ENCODE measurements at places on chromosomes 5 and 9. TPM values are rescaled to one million over a fixed set of nuclear protein-coding genes. Genes with fewer than 3 reads are reported as not detected.

The CERT1 gene
- polyA plus RNA-seq: 16.1 TPM

GRCh38 chr9:126984969-126985368 lies 70.4 kb downstream of the RALGPS1 start:
- no peak for DNase-seq

GRCh38 chr5:146338774-146339714 lies at the start of gene POU4F3:
Gene POU4F3 (plus strand): TSS chr5:146338839. CDS start chr5:146339113, 274 bp downstream.
- no peak for DNase-seq

DNA sequence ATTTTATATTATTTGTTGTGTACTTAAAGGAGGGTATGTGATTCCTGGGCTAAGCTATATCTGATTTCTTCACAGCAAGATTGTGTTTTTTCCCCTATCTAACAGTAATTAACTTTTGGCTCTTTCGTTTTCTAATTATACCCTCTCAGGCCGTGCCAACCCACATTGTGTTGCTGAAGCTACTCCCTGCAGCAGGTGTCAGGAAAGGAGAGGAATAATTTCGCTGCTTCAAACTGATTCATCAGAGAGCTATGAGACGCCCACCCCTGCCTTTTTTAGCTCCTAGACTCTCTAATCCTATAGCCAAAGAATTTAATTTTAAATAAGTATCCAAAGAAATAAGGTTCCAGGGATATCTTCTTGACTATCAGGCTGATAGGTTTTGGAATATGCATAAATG lies 3.8 kb downstream of the CAVIN4 start:
- no peak for DNase-seq

The LCN1 gene
- polyA plus RNA-seq: not detected

The SLC1A3 gene
- polyA plus RNA-seq: 47.6 TPM

All from lung (tissue), 17 donors.